RWPE2 (cell line): ENCODE measurements at places on chromosomes 7 and 10.

DNA sequence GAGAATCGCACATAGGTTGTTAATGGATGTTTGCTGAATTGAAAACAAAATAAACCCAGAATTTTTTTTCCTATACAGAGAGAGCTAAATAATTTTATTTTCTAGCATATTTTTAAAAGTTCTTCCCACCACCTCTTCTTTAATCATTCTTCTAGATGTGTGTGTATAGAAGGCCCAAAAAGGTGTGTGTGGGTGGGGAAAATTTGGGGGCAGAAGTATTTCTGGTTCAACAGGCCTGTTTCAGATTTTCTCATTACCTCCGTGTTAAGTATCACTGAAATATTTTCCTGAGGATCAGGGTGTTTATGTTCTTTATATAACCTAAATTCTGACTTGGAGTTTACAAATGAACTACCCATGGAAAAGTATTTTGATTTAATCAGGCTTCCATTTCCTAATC lies 144.2 kb upstream of the ZNF804B start:
- no peak for DNase-seq

DNA sequence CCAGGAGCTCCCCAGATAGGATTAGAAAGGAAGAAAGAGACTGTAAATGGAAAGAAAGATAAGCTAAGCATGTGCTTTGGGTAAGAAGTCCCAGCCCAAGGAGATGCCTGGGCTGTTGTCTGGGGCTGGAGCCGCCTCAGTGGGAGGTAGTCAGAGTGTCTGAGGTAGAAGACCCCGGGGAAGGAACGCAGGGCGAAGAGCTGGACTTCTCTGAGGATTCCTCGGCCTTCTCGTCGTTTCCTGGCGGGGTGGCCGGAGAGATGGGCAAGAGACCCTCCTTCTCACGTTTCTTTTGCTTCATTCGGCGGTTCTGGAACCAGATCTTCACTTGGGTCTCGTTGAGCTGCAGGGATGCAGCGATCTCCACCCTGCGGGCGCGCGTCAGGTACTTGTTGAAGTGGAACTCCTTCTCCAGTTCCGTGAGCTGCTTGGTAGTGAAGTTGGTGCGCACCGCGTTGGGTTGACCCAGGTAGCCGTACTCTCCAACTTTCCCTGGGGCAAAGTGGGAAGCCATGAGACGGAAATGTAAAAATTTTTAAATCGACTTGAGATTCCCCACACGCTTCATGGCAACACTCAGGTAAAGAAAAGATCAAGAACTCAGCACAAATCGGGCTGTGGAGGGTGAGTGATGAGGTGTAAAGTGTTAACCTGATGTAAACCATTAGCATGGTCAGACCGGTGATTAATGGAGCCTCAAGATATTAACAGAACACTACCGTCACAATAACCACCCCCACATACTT lies 1.3 kb downstream of the HOXA1 start:
- no peak for DNase-seq

DNA sequence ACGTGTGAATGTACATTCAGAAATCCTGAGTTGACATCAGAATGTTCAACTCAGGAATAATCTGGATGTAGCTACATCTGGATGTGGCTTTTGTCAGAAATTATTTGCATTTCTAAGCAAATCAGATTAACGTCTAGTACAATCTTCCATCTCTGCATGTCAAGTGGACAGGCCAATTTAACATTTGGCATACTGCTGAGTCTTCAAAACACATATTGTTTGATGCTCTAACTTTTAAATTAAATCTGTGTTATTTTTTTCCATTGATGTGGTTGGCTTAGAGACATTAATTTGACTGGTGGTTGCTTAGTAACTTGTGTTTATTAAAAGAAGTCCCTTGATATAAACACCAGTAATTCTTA lies 3.4 kb downstream of the STAMBPL1 start:
- DNase-seq: no peak

DNA sequence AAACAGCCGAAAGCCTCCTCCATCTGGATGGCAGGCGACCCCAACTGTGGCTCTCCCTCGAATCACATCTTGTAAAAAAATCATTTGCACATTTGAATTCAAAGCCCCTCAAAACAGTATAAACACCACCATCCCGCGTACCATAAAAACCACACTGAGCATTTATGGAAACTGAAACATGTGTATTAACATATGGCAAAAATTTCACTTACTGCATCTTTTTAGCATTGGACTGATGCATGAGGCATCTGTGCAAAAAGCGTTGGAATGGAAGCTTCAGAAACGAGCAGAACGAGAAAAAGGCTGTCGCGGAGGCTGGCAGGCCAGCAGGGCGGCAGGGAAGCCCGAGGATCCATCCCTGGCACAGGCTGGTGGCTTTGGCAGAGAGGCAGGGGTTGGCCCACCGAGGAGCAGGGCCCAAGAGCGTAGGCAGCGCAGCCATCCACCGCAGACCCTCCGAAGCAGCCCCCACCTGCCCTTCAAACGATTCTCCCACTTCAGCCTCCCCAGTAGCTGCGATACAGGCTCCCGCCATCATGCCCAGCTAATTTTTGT lies 39.3 kb upstream of the CUX1 start:
- DNase-seq: no peak

- DNase-seq: no peak
Measured at GRCh38 chr7:111012799-111013675, 77.9 kb upstream of the LRRN3 start.

- DNase-seq: no peak
Measured at GRCh38 chr7:75809396-75809795, 4.2 kb downstream of the CCL24 start.

- DNase-seq: no peak
Measured at GRCh38 chr7:150406567-150407421, 27.7 kb downstream of the ZNF775 start.

- no peak for DNase-seq
Measured at GRCh38 chr7:37956791-37957190, 36.4 kb downstream of the EPDR1 start.

DNA sequence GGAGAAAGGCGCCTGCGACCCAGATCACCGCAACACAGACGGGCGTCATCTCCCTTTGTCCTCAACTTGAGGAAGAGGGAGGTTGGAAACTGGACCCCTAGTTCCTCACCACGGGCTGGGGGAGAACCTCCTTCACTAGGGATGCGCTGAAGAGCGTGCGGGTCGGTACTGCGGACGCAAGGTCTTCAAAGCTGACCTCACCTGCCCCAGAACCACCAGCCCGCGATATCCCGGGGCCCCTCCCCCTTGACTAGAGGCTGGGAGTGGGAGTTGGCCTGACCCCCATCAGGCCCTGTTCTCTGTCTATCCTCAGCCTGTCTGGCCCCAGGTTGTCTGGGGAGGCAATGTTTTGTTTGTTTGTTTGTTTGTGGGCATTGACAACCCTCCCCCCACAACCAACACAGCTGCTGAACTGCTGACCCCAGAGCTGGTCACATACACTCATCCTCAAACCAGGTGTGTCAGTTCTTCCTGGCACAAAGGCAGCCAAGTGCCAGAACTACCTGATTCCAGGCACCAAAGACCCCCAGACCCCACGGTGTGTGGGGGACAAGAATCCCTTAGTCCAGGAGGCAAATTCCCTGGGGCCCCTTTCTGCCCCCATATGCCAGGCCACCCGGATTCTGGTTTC lies 2.9 kb downstream of the NPM3 start:
- no peak for DNase-seq

GRCh38 chr7:5754981-5755599 lies 26.4 kb downstream of the RNF216 start:
- no peak for DNase-seq

- no peak for DNase-seq
Measured at GRCh38 chr7:4738711-4739527, 36.5 kb upstream of the AP5Z1 start.

GRCh38 chr10:17113889-17114540 lies 15.6 kb downstream of the CUBN start:
- DNase-seq: no peak

DNA sequence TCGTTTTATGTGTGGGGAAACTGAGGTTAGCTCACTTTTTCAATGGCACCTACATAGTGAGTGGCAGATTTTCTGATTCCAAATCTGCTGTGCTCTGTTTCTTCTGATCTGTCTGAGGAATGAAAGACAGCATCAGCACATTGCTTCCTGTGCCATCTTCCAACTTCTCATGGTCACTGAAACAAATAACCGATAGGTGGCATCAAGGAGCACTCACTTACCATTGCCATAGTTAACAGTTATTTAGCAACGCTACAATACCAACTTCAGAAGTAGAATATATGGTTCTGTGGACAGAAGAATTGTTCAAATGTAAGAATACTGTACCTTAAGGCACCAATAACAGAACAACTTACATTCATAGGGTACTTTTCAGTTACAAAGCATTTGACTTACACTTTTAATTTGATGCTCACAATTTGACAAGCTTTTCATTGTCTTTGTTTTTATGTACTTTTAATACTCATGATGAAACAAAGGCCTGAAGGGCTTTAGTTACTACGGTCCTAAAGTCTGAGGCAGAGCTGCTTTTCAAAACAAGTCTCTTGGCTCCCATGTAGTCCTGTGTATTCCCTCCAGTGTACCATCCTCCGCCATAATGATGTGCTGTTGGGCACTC lies 228.9 kb upstream of the TCF7L2 start:
- DNase-seq: no peak

- no peak for DNase-seq
Measured at GRCh38 chr10:33001908-33002492, 44.0 kb upstream of the ITGB1 start.

GRCh38 chr10:7491949-7492659 lies 81.3 kb upstream of the SFMBT2 start:
- DNase-seq: no peak

- DNase-seq: no peak
Measured at GRCh38 chr10:69088471-69088769, 517 bp downstream of the SRGN start.

GRCh38 chr10:101130984-101131961 lies at the start of gene TLX1:
TSS of gene TLX1 (plus strand) at chr10:101131300. CDS start at chr10:101131542, 242 bp downstream.
- peak; percentile 55 for DNase-seq

GRCh38 chr10:761376-761775 lies 71.9 kb upstream of the DIP2C start:
- no peak for DNase-seq

GRCh38 chr7:5248201-5248885 lies 34.4 kb upstream of the SLC29A4 start:
- no peak for DNase-seq

GRCh38 chr7:24138343-24138742 lies 145.6 kb upstream of the NPY start:
- no peak for DNase-seq

DNA sequence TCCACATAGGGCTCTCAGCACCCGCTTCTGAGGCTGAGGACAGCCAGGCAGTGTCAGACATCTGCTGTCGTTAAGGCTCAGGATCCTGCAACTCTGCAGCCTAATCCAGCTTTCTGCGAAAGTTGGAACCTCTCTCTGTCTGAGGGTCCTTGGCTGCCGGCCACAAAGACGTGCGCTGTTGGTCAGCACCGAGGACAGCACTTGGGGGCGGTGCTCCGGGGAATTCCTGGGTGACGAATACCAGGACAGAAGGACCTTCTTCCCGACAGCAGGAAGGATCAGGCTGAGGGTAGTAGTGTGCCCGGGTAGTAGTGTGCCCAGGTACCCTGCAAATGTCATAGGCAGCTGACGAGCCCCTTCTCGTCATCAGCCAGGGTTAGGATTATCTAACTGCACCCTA lies 16.0 kb upstream of the RASGEF1A start:
- DNase-seq: no peak

DNA sequence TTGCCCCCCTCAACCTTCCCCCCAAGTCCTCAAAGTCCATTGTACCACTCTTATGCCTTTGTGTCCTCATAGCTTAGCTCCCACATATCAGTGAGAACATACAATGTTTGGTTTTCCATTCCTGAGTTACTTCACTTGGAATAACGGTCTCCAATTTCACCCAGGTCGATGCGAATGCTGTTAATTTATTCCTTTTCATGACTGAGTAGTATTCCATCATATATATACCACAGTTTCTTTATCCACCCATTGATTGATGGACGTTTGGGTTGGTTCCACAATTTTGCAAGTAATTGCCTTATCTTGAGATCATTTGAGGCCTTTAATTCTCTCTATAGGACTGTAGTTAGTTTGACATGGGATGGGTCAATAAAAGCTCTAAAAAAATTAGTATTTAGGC lies 124.7 kb downstream of the ARL4A start:
- DNase-seq: no peak

DNA sequence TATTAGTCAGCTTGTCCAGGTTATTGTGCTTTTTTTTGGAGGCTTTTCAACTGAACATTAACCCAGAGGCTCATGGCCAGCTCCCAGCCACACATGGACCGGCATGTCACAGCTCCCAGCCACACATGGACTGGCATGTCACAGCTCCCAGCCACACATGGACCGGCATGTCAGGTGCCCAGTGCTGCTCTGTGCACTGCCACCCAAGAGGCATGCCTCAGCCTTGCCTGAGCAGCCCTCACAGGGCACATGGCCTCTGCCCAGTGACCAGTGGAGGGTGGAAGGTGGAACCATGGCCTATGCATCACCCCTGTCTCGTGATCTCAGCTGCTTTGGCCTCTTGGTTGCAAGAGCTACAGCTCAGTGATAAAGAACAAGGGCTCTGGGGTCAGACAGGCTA lies 119.8 kb downstream of the OAT start:
- no peak for DNase-seq

DNA sequence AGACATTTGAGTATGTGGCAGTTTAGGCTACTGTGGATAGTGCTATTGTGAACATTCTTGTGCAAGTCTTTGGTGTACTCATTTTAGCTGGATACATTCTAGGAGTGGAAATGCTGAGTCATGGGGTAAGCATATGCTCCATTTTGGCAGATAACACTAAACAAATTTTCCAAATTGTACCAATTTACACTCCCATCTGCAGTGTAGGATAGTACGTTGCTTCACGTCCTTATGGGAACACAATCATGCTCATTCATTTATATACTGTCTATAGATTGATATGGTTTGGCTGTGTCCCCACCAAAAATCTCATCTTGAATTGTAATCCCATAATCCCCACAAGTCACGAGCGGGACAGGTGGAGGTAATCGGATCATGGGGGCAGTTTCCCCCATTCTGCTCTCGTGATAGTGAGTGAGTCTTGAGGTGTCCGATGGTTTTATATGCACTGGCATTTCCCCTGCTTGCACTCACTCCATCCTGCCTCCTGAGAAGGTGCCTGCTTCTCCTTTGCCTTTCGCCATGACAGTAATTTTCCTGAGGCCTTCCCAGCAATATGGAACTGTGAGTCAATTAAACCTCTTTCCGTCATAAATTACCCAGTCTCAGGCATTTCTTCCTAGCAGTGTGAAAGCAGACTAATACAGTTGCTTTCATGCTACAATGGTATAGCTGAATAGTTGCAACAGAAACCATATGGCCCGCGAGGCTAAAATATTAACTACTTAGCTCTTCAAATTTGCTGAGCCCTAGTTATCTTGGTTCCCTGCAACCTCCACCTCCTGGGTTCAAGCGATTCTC lies 25.6 kb downstream of the RNF216 start:
- DNase-seq: no peak

GRCh38 chr10:103429647-103430046 lies 22.5 kb downstream of the CALHM2 start:
- DNase-seq: no peak

- no peak for DNase-seq
Measured at GRCh38 chr10:28169525-28169924, 133.3 kb downstream of the MPP7 start.
